ENCODE measurements at places on chromosomes 5 and 9. TPM values are rescaled to one million over a fixed set of nuclear protein-coding genes. Genes with fewer than 3 reads are reported as not detected.

DNA sequence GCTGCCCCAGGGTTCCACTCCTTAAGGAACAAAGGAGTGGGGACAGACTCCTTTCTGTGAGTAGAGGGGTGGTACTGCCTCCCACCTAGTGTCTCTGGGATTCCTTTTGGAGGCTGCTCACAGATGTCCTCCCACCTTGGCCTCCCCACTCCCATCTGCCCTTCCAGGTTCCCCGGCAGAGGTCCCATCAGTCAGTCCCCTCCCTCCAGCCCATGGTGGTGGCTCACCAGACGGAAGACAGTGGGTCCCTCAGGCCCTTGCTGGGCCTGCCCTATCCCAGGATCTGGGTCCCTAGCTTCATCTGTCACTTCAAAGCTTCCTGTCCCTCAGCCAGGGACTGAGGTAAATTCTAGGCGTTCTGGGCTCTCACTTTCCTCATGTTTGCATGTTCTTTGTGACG, 35.6 kb upstream of the NEK6 start:
- DNase-seq: no peak

GRCh38 chr9:75935591-75935990, 45.1 kb downstream of the PCSK5 start:
- DNase-seq: no peak

GRCh38 chr9:91291866-91292265, 69.9 kb downstream of the AUH start:
- DNase-seq: no peak

GRCh38 chr5:157126-157715, 34.1 kb upstream of the LRRC14B start:
- DNase-seq: no peak

DNA sequence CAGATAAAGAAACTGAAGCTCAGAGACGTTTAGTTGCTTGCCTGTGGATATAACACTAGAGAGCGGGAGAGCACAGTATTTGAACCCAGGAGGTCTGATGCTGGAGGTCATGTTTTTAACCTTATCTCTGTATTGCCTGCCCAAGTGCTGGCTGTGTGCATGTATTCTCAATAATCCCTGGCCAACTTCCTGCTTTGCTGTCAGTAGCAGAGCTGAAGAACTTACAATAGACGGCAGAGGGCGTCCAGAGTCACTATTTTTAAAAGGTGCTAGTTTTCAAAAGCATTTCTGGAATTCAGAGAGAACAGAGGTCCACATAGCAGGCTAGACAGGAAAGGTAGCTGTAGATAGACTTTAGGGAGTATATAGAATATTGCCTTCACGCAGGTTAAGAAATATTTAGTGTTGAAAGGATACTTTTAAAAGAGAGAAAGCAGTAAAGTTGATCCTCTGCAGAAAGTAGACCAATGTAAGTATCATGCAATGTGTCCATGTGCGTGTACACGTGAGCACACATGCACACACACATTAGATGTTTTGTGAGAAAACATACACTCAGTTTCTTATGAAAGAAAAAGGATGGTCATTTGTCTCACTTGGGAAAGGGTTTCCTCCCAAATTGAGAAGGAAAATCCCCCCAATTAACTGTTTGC, 46.3 kb downstream of the PTCD2 start:
- peak; percentile 33 for DNase-seq

GRCh38 chr9:132531710-132532570, 50.5 kb upstream of the BARHL1 start:
- no peak for DNase-seq

DNA sequence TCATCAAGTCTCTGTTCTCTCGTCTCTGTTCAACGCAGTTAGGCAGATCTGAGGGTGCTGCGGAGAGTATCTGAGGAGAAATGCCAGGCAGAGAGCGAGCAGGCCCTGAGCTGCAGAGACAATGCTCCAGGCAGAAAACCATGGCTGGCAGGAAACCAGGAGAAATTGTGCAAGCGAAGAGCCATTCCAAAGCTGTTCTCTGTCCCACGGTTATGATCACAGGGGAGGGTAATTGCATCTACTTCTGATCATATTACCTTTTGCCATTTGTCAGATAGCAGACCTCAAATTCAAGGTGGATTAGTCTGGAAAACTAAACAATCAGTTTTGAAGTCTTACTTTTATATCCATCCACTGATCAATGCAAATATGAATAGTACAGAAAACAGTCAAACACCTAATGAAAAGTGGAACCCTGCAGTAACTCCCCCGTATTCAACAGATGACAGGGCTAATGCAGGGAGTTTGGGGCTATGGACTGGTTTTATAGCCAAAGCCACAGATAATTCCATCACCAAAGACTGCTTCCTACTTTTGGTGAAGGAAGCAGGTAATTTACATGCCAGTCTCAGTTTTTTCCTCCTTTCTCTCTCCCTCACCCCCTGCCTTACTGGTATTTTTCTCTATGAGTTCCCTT, 228.0 kb downstream of the DCP2 start:
- DNase-seq: no peak

GRCh38 chr5:33675958-33676464, 215.8 kb downstream of the ADAMTS12 start:
- DNase-seq: no peak

DNA sequence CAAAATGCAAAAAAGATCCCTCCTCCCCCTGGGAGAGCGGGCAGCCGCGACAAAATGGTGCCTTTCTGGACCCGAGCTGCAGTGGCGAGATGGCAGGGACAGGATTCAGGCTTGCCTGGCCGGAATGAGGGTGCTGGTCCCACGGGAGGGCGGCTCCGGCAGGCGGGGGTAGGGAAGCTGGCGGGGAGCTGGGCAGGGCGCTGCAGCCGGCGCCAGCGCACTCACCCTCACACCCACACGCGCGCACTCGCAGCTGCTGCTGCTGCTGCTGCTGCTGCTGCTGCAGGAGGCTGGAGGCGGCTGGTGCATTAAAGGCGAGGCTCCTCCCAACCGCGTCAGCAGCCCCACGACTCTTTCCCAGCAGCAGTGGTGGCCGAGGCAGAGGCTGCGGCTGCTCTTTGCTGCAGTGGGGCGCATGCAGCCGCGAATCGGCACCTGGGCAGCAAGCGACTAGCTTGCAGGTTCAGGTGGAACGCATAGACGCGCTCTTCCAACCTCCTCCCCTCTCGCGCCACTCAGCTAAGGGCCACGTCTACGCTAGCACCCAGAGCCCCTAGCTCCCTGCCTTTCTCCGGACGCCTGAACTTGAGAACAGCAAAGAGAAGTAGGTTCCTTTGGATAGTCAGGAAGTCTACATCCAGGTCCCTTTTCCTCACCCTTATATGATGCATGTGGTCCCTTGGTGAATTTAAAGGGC, at the start of gene PPP2R2B:
Gene PPP2R2B, minus strand, starts transcription at position 282 of the 697 bp plus-strand sequence.
- DNase-seq: no peak

DNA sequence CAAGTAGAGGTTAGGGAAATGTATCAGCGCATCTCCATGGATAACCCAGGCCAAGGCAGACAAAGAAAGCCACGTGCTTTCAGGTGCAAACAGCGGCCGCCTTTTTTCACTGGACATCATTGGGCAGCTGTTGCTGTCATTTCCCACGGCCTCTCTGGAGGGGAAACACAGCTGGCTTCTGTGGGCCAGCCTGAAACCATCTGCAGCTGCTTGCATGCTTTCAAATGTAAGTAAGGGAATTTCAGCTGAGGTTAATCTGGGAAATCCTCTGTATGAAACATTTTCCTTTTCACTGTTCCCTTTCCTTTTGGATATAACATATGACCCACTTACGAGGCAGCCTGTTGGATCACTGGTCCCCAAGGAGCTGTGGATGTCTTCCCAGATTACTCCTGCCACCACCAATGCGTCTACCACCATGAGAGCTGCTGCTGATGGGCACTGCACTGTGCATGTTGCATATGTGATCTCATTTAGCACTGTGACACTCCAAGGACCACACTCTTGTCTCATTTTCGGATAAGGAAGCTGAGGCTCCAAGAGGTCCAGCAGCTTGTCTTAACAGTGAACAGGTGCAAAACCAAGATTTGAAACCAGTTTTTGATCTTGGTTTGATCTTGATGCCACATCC, 106.3 kb downstream of the C9orf152 start:
- DNase-seq: no peak

DNA sequence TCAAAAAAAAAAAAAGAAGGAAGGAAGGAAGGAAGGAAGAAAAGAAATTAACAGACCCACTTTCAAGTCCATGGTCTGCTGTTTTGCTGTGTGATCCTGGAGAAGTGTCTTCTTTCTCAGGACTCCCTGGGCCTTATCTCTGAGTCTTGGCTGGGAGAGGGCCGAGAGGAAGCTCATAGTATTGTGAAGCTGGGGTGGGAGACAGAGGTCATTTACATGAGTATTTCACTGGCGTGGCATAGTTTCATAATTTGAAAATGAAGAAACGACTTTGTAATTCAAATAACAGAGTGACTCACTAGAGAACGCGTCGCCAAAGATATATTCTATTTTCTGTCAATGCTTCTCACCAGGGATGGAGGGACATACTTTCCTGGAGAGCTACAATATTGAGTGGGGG, 2.4 kb upstream of the C9orf50 start:
- DNase-seq: no peak

GRCh38 chr9:88460587-88461332, 72.5 kb downstream of the SPIN1 start:
- DNase-seq: no peak

GRCh38 chr9:121737481-121737931, 86.1 kb downstream of the DAB2IP start:
- DNase-seq: no peak

GRCh38 chr9:95854386-95855020, 21.0 kb upstream of the ERCC6L2 start:
- no peak for DNase-seq

- no peak for DNase-seq
These were observed 66.9 kb downstream of the ENTREP1 start for GRCh38 chr9:69391946-69392345.

DNA sequence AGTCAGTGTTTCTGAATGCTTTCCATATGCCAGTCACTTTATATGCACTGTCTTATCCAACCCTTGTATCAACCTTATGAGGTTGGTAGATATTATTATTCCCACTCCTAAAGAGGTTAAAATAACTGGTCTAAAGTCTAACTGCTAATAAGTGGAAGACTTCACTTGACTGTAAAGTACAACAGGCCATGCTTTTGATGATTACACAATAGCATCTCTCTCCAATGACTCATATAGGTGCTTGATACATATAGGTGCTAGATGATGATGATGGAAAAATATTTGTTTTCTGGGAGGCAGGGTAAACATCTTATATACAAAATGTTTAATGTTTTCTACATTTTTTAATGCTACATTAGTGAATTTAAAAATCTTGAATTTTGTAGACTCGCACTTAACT, 75.9 kb upstream of the NR3C1 start:
- DNase-seq: no peak

- no peak for DNase-seq
These were observed 447.2 kb downstream of the PDE4D start for GRCh38 chr5:59446356-59446755.

- DNase-seq: no peak
These were observed 19.9 kb downstream of the NIPBL start for GRCh38 chr5:36896476-36896875.

- DNase-seq: no peak
These were observed 1.0 kb upstream of the GOLGA1 start for GRCh38 chr9:124941679-124942561.

GRCh38 chr5:138754699-138755057, 1.5 kb downstream of the CTNNA1 start:
- DNase-seq: no peak

DNA sequence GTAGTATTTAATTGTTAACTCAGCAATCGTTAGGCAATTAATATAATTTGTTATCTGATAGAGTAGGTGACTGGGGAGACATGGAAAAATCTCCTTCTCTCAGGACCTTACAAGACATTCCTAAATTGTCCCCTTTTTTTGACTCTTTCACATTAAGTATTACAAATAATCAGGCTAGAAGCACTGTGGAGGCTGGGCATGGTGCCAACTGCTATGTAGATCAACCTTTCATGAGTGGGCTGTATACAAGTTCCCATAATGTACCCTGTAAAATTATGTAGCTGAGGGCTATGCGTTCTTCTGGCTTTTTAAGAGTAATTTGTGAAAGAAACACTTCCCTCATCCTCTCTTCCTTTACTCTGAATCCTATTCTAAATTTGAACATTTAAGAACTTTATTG, 140.2 kb downstream of the NFIB start:
- no peak for DNase-seq

GRCh38 chr9:91421128-91421765, 2.4 kb downstream of the NFIL3 start:
- no peak for DNase-seq

DNA sequence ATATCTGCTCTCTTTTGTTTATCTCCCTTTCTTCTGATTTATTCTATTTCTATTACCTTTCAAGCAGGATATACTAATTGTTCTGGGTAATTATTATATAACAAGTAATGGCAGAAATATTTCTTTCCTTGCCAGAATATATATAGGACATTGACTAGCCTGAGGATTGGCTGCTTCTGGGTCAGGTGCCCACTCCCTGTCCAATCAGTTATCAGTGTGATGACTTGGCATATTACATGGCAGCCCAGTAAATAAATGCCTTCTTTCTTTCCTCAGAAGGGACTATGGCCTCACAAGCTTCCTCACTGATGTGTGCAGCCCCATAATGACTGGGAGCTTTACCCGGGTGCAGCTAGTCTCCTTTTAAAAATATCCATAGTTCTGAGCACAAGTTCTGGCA, 301.1 kb downstream of the EFNA5 start:
- no peak for DNase-seq

GRCh38 chr5:139382807-139383206, 290 bp downstream of the SLC23A1 start:
- no peak for DNase-seq

GRCh38 chr5:114957384-114957783, 212.3 kb downstream of the TRIM36 start:
- DNase-seq: no peak

DNA sequence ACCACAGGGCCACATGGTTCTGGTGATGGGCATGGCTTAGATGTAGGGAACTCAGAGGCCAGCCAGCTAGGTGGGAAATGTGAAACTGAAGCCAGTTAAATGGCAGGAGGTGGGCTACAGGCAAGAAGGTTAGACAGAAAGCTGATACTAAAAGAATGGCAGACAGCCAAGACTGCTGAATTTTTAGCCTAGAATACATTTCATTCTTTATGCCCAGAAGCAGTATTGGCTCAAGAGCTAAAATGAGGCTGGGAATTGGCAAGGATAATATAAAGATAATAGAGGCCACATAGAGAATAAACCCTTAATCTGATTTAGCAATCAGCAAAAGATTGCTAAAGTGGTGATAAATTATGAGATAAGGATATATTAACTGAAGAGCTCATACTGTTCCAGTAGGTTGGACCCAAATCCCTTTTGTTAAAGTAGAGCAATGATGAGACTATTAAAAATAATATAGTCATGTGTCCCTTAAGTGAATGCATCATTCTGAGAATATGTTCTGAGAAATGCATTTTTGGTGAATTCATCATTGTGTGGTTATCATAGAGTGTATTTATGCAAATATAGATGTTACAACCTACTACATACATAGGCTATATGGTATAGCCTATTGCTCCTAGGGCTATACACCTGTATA, 234.3 kb downstream of the CHSY3 start:
- no peak for DNase-seq

SPATA31C1 gene
- not detected for total RNA-seq

DND1 gene
- 1.8 TPM for total RNA-seq

SLCO6A1 gene
- not detected for total RNA-seq

LHX3 gene
- total RNA-seq: not detected

ENHO gene
- not detected for total RNA-seq

MYO10 gene
- 11.4 TPM for total RNA-seq

DPYSL3 gene
- 255 TPM for total RNA-seq

MYMK gene
- not detected for total RNA-seq

ACTL7B gene
- not detected for total RNA-seq

PRDM9 gene
- not detected for total RNA-seq

PPP6C gene
- total RNA-seq: 33.9 TPM

NMUR2 gene
- not detected for total RNA-seq

Measured in thoracic aorta (tissue), 2 donors.